NCI-H2029 (cell line): ENCODE measurements at places on chromosomes 5 and 9.
A peak's percentile ranks its signal among the peaks of the same experiment; 100 is the strongest.

- DNase-seq, result no peak
Measured at GRCh38 chr9:115492869-115493268, 374.9 kb upstream of the TNC start.

DNA sequence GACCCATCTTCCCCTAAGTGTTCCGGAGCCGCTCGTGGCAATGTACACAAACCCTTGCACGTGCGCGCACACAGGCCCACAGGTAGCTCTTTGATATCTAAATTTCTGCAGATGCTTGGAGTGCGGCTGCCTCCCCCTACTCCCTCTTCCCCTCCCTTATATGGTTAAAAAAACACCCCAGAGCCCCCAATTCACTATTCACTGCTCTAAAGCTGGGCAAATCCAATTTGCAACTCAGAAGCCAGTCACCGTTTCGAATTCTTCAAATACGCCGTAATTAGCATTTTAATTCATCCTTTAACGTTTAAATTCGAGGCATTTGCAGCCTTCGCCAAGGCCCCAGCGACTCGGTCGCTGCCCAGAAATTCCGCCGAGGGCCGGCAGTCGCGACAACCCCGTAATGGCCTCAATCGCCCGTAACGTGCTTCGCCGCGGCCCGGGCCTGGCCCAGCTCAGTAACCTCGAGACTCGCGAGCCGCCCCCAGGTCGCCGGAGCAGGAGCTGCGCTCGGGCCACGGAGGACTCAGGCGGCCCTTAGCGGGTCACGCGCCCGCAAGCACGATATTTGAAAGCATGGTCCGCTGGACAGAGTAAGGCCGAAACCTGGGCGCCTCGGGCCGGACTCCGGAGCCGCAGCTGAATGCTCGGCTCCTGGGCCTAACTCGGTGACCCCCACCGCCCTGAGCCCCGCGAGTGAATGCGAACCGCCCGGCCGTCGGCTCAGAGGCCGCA is 1.3 kb downstream of the IRX2 start:
- DNase-seq, result peak; percentile 57

- DNase-seq, result no peak
Measured at GRCh38 chr5:68115584-68115983, 100.0 kb upstream of the PIK3R1 start.

GRCh38 chr9:109996936-109997580 is 210.9 kb downstream of the C9orf152 start:
- DNase-seq, result no peak

GRCh38 chr9:131289301-131290035 is at the start of gene PLPP7:
Gene PLPP7 (plus strand): TSS chr9:131289723. CDS start chr9:131289998, 275 bp downstream.
- DNase-seq, result no peak

DNA sequence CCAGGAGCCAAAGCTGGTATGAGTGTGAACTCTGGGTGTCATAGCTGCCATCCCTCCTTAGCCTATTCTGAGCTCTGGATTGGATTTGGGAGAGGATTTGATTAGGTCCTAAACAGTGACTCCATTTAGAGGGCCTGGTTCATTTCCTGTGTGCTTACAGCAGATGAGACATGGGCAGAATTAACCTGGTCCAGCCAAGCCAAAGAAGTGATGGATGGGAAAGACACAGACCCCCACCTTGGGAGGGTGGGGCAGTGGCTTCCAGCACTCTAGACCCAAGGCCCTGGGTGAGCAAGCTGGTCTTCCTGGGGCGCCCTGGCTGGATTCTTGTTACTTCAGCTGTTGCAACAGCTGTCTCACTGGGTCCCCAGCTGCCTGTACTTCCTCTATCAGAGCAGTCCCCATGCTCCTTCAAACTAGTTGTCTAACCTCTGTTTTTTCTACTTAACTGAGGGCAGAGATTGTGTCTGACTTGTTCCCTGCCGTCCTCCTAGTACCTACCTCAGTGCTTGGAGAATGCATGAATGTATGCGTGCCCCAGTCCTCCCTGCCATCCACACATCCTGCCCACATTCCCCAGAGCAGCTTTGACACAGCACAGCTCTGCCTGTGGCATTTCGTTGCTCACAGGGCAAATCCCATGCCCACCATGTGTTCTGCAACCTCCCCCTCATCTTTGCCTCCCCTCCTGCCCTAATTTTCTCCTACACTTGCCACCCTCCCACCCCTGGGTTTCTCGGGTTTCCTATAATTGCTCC is 115.9 kb downstream of the RGS3 start:
- no peak for DNase-seq

DNA sequence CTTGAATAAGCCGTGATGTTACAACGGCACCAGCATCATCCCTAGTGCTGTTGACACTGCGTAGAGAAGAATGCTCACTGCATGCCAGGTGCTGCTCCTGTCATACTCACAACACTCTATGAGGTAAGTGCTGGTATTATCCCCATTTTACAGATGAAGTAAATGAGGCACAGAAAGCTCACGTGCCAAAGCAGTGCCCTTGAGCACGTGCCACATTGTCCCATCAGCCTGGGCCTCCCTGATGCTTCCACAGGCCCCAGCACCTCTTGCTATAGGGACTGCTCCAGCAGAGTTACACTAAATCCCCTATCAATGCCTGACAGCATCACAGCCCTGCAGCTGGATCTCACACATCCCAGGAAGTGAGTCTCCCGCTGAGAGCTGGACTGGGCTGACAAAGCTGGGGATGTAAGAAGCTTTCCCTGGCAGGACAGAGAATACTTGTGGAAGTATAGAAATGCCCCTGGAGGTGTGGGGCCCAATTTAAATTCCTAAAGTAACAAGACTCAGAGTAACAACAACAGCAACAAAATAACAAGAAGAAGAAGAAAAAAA is 216.1 kb downstream of the FSTL4 start:
- no peak for DNase-seq

- DNase-seq, result no peak
Measured at GRCh38 chr9:8011974-8012373, 212.4 kb upstream of the DMAC1 start.

- DNase-seq, result peak; percentile 21
Measured at GRCh38 chr5:143652108-143652700, 159.8 kb upstream of the HMHB1 start.

GRCh38 chr5:11128021-11128420 is 367.0 kb upstream of the DAP start:
- no peak for DNase-seq

- peak; percentile 36 for DNase-seq
Measured at GRCh38 chr9:132877824-132878694, at the start of gene AK8. Gene AK8 (minus strand): TSS chr9:132878284. CDS start chr9:132878255, 29 bp downstream.

DNA sequence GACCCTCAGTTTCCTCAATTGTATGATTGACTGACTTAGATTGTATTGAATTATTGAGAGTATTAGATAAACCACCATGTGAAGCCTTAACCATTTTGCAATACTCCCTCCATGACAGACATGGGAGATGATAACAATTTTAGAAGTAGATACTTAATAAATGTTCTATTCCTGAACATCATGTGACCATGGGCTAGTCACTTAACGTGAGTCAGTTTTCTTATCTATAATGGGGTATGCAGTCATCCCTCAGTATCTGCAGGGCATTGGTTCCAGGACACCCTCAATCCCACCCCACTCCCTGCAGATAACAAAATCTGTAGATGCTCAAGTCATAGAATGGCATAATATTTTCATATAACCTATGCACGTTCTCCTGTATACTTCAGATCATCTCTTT is 31.0 kb downstream of the SNX18 start:
- DNase-seq, result no peak

- no peak for DNase-seq
Measured at GRCh38 chr5:52786391-52786790, 1.3 kb upstream of the ITGA1 start.

GRCh38 chr9:93256878-93257807 is 73.2 kb downstream of the WNK2 start:
- DNase-seq, result no peak

DNA sequence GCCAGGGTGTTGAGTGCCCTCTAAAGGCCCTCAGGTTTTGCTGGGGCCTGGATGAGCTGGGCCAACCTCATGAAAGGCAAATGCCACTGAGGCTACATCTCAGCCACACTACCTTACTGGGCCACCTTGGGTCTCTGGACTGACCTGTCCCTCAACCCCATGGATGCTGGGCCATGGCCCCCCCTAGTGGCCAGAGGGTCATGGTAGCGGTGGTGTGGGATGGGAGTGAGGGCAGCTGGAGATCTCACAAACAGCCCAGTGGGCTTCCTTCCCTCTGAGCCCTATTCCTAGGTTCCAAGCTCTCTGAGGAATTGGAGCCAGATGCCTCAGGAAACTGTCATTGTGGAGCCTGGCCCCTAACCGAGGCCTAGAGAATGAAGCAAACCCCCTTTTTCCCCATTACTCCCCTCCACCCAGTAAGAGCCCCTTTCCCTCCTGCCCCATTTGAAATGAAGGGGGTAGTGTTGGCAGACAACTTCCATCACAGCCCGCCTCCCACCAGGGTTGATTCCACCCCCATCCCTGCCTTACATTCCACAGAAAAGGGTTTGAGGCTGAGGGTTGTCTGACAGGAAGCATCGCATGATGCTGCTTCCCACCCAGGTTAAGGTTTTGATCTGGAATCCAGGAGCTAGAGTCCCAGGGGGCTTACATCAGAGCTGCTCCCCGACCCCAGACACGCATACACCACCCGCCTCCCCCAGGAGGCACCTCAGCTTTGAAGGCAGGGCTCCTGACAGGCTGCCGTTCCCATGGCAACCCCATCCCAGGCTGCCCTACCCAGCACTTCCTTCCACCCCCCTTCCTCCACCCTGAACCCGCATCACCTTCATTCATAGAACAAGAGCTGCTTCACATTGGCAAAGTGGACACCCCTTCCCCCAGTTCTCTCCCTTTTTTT is 63.9 kb downstream of the PCDH1 start:
- peak; percentile 26 for DNase-seq

DNA sequence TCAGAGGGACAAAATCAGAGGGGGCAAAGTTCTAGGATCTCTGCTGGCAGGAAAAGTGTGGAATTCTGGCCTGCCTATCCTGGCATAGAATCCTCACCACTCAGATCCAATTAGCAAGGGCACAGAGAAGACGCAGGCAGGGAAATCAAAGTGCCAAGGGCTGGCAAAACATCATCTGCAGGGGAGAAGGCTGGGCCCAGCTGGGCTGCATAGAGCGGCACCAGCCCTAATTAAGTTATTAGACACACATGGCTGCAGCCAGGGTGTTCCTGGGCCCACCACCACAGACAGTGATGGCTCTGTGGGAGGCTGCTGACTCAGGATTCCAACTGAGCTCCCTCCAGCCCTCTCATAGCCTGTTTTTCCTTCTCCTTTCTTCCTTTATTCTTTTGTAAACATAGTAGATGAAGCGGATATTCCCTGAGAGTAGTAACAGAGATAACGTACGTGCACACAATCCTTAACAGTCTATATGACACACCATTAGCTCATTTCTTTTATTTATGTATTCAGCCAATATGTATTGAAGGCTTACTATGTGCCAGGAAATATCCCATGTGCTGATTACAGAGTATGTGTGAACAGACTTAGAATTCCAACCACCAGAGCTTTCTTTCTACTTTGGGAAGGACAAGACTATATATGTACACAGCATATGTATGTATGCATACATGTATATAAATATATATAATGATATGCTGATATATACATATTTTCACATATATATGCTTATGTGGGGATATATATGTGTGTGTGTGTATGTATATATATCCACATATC is 236.1 kb downstream of the ASTN2 start:
- DNase-seq, result no peak

DNA sequence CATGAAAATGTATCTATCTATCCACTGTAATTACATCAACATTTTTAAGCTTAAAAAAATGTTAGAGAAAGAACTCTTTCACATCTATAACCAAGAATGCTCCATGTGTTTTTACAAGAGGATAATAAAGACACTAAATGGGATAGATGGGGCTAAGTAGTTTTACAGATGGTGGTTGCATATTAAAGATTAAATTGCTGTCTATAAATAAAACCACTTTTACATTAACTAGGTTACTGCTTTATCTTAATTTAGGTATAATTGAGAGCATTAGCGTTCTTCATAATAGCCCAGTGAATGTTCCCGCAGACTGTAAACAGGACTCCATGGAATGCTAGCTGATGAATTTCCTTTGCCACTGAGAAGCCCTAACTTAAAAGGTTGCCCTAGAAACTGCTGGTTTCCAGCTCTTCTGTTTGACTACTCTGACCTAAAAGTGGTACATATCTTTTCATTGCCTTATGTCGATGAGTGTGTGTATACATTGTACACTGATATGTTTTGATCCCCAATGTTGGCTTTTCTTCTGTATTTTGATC is 117.9 kb downstream of the SGCD start:
- no peak for DNase-seq

- no peak for DNase-seq
Measured at GRCh38 chr9:25573281-25573680, 105.0 kb downstream of the TUSC1 start.

- no peak for DNase-seq
Measured at GRCh38 chr9:109908459-109909390, 128.7 kb downstream of the PALM2AKAP2 start.

DNA sequence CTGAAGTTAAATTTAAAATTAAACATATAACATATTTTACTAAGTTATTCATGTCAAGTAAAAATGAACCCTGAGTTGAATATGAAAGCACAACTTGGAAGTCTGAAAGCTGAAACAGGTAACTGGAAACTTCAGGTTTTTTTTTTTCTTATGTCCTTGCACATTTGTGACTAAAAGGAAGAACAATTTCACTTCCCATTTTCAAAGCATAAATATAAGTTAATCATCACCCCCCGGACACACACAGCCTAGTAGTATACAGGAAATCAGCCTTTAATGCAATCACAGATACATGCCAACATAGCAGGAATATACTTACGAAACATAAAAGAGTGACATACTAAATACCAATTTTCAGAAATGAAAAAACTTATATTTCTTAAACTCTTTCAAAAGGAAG is 225.9 kb downstream of the RFX3 start:
- no peak for DNase-seq

DNA sequence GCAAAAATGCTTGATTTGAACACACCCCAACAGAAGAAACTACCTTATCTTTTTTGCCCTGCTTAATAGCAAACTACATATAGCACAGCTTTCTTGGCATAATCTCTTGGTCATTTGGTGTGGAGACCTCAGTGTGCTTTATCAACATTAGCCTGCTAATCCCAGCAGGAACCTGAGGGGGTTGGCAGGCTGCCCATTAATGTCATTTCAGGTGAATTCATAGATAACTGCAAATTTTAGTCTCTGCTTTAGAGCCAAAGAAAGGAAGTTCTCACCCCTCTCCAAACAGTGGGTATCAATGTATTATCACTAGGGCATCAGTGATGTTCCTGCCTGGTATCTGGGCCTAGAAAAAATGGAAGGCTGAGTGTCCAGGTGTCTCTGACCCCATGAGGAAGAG is 489.0 kb downstream of the NTRK2 start:
- DNase-seq, result no peak

- DNase-seq, result no peak
Measured at GRCh38 chr5:115450741-115451140, 93.8 kb downstream of the FEM1C start.

DNA sequence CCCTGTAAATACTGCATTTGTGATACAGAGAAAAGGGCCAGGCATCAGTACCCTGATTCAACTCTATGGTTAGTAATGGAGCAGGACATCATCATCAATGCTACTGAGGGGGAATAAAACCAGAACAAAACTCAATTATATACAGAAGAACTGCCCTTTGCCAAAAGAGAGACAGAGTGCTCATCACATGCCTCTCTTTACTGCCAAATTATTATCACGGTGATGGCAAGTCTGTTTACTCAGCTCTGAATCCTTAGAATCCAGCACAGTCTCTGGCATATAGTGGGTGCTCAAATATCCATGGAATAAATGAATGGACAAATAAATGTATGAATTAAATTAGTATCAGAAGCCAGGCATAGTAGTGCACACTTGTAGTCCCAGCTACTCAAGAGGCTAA is 130.2 kb downstream of the TTC39B start:
- DNase-seq, result no peak

GRCh38 chr5:58135571-58136335 is 324.1 kb downstream of the PLK2 start:
- no peak for DNase-seq

- DNase-seq, result peak; percentile 71
Measured at GRCh38 chr5:20972419-20972925, 984.5 kb upstream of the CDH18 start.
